ENCODE measurements at places on chromosomes 4 and X.

DNA sequence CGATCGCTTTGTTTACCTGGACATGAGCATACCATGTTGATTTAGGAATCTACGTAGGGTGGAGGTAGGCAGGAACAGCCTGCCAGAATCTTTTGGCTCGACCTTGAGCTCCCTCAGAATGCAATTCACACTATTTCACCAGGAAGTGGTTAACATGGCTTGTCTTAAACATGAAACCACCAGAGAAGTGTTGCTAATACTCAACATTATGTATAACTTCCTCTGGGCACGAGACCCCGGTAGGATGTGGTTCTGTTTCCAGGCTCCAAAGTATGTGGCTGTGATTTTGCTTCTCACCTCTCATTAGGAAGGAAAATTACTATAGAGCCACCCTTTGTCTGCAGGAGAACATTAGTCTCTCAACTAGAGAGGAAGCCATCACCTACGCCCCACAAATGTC is 59.0 kb upstream of the VCX3B start:
- no peak for DNase-seq

DNA sequence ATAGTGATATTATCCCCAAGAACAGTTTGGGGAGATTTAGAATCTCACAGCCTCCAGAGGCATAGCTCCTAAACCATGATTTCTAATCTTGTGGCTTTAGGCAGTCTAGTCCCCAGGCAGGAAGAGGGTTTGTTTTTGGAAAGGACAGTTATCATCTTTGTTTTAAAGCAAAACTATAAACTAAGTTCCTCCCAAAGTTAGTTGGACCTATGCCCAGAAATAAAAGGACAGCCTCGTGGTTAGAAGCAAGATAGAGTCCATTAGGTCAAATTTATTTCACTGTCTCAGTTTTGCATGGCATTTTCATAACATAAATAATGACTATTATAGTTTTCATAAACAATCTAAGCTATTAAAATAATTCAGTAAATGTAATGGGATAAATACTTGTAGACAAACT is 120.5 kb downstream of the MAGEC2 start:
- no peak for DNase-seq

DNA sequence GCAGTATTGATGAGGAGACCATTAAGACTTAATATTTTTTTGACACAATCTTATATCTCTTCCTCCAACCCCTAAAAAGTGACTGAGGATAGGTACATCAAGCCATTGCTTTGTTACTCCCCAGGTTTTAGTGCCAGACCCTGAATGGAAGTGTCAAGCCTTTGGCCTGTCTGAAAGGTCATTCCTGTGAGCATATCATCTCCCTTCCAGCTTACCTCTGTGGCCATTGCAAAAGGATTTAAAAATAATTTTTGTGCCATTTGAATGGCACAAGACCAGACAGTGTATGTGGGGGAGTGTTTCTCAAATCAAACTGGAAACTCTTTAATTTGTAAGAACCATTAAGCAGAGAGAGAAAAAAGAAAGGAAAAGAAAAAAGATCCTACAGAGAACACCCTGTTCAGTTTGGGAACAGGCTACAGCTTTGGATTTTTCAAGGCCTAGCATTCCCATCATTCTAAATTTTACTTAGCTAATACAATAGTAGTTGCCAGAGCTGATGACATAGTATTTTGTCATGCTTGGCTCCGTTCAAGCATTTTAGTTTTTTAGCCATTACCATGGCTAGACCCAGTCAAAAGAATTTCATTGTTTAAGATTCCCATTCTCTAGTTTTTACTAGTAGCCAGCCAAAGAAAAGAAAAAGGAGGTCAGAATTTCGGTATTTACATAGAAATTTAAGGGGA is 49.6 kb downstream of the HPF1 start:
- DNase-seq: no peak

GRCh38 chr4:121875652-121876051 is 5.4 kb upstream of the BBS7 start:
- DNase-seq: no peak

DNA sequence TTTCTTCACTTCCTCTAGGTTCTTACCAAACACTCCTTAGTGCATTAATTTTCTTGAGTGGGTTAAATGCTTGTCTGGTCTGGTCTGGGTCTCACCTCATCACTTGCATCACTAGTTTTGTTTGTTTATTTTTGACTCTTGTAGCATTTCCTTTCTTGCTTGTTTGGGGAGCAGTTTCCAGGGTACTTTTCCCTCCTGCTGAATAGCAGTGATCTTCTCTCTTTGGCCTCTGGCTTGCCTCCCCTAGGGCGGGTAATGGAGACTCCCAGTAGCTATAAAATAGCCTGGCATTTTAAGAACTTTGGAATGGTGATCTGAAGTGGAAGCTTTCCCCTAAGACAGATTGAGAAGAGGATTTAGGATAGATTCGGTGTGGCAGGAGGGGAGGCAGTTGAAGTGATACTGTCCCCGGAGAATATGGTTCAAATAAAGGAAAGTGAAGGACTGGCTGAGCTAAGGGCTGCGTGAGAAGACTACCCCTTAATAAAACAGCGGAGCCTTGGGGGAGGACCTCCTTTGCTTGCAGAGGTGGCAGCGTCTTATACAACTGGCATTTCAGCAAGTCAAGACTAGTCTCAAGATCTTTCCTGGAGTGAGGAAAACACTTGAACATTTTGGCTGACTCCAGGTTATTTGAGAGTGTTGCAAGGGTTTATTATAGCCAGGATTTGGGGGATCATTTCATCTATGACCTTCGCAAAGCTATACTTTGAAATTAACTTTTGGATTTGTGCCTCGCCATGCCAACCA is 190.6 kb downstream of the FRAS1 start:
- no peak for DNase-seq

GRCh38 chrX:47484885-47485284 is 1.9 kb upstream of the ZNF41 start:
- no peak for DNase-seq

DNA sequence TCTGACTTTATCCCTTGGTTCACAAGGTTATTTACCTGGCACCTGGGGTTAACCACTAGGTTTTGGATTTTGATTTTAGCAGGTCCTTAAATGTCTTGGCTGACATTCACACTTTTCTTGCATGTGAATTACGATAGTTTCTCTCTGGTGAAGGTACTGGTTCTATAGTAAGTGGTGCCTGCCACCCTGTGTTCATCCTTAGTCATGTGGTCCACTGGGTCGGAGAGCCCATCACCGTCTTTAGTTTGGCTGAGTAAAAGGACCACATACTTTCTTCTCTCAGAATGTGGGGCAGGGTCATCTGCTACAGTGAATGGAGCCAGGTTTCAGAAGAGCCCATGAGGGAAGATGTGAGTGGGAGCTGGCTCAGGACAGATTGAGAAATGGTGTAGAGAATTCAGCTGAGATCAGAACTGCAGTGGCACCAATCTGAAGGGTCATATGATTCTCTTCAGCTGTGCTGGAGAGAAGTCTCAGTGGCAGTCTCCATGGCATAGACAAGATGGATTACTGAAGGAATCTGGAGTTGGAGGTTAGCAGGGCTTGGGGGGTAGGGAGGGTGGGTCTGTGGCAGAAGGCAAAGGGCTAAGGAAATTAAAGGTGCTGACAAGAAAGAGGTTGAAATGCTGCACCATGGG is 310.4 kb downstream of the GPAT3 start:
- no peak for DNase-seq

- no peak for DNase-seq
Observed at GRCh38 chrX:149720021-149720689, 8.3 kb downstream of the MAGEA11 start.

DNA sequence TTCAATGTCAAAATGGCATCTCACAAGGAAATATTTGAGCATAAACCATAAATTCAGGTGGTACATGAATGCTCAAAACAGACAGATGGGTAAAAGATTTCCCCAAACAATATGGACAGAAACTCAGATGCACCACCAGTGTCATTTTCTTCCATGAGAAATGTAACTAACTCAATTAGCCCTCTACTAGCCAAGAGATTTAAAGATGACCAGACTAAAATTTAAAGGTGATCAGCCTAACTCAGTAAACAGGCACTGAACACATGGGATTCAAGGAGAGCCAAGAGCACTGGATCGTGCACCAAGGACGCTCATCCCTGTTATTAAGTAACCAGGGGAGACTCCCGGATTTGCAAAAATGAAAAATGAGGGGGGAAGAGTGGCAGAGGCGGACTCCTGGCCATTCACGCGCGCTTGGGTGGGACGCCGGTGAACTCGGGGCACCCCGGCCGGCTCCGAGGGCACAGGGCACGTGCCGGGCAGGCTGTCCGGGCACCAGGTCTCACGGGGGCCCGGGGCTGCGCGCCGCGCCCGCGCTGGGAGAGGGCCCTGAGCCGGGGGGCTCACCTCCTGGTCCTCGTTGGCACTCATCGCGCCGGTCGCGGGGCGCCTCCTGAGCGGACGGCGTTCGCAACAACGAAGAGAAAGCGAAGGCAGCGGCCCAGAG is 490 bp downstream of the RWDD4 start:
- DNase-seq: no peak

- peak; percentile 21 for DNase-seq
Observed at GRCh38 chr4:4852591-4853362, 6.7 kb upstream of the MSX1 start.

DNA sequence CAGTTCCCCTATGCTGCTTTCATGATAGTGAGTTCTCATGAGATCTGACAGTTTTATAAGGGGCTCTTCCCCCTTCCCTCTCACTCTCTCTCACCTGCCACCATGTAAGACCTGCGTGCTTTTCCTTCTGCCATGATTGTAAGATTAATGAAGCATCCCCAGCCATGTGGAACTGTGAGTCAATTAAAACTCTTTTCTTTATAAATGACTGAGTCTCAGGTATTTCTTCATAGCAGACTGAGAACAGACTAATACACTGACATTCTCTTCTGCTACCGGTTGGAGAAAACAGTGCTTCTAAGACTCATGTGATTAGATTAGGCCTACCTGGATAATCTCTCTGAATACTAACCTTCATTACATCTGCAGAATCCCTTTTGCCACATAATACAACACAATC is 45.4 kb upstream of the TRPC5OS start:
- no peak for DNase-seq

DNA sequence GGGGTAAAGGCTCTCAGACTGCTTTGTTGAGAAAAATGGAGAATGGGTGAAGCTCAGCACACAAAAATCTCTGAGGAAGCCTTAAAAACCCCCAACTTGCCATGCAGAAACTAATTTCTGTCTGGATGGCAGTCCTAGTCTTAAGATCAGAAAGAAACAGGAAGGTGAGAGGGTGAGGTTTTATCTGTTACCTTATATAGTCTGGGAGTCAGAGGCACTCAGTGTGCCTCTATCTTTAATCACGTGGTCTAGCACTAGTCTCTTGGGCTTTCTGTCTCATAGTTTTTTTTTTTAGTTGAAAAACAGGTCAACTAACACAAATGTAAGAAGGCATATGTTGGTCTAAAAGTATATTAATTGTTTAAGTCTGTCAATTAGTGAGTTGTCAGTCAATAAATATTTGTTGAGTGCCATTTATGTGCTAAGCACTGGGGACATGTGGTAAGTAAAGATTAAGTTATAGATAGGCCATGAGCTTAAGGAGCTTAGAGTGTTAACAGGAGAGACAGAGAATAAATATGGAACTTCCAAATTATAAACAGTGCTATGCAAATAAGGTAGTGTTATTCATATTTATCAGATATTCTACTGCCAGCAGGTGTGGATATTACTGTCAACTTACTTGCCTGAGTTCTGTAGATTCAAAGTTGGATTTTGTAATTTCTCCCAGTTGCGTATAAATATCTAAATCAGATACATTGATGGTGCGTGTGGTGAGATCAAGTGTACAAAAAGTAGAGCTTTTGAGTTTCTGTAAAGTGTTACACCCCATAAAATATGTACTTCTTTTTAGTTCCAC is 7.0 kb downstream of the CYBB start:
- no peak for DNase-seq

GRCh38 chrX:64850371-64851082 is 125.7 kb downstream of the ZC4H2 start:
- no peak for DNase-seq

DNA sequence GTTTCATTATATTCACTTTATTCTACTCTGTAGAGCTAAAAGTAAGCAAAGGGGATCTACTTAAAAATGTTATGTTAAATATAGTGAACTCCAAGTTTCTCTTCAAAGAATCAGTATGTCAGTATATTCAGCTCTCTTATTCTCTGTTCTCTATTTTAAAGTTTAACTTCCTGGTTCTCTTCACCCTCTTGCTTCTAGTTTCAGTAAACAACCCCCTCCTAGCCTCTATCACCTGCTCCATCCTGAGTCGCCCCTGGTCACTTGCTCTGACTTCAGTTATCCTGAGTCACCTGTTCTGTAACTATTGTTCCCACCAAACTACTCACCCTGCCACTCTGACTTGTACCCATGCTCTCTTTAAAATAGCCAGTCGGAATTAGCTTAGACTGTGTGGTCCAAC is 180.9 kb upstream of the AADAT start:
- no peak for DNase-seq

GRCh38 chrX:3713225-3713936 is at the start of gene PRKX:
Gene PRKX, minus strand, starts transcription at chrX:3713649. Its CDS starts 396 bp downstream, at chrX:3713253.
- DNase-seq: no peak

- DNase-seq: no peak
Observed at GRCh38 chr4:7480423-7480822, 45.7 kb upstream of the PSAPL1 start.

DNA sequence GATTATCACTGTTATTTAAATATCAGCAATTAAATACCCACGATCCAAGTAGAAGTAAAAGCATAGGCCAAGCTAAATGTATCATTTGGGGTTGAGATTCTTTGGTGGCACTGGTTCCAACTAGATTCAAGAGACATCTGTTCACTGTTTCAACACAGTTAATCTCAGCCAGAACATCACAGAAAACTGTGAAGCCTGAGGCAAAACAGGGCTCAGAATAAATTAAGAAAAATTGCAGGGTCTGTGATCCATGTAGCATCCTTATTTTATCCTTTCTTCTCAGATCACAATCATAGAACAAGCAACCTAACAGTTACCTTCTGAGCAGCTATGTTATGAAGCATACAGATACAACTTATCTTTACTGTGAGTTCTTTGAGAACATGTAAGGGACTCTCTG is 23.7 kb downstream of the YTHDC1 start:
- no peak for DNase-seq

DNA sequence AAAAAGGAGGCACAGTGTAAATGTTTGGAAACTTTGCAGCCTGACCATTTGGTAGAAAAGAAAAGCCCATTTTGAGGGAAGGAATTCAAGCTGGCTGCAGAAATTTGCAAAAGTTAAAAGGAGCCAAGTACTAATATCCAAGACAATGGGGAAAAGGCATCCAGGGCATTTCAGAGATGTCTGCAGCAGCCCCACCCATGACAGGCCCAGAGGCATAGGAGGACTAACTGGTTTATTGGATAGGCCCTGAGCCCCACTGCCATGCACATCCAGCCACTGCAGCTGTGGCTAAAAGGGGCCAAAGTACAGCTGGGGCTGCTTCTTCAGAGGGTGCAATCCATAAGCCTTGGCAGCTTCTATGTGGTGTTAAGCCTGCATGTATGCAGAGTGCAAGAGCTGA is 104.9 kb downstream of the HS3ST1 start:
- DNase-seq: no peak

GRCh38 chr4:96295143-96295741 is 455.3 kb downstream of the PDHA2 start:
- no peak for DNase-seq

DNA sequence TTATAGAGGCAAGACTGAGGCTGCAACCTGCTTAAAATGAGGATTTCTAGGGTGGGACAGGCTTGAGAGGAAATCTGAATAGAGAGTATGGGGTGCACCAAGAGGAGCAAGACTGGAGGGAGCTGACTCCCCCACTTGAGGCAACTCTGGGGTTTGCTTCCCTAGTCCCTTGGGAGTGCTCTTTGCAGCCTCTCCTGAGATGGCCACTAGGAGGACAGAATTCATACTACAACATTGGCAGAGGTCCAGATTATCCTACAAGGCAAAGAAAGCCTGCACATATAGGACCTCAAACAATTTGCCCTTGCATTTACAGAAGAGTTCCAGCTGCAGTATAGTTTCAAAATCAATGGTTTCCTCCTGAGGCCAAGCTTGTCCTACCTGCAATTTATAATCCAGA is 830.9 kb downstream of the TECRL start:
- no peak for DNase-seq
